ENCODE measurements at places on chromosomes 2 and 18.
A peak's percentile ranks its signal among the peaks of the same experiment; 100 is the strongest.

- no peak for DNase-seq
These were observed 151.4 kb downstream of the LDLRAD4 start for GRCh38 chr18:13369756-13370510.

GRCh38 chr2:169806586-169806985, 7.9 kb downstream of the SSB start:
- DNase-seq = no peak

- DNase-seq = no peak
These were observed 5.0 kb downstream of the SIX3 start for GRCh38 chr2:44946372-44947027.

DNA sequence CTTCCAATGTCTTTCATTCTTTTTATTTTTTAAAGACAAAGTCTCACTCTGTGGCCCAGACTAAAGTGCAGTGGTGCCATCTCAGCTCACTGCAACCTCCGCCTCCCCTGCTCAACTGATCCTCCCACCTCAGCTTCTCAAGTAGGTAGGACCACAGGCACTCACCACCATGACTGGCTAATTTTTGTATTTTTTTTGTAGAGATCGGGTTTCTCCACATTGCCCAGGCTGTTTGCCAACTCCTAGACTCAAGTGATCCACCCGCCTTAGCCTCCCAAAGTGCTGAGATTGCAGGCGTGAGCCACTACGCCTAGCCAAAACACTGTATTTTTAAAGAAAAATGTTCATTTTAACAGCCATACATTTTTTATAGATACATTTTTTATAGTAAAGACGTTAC, 12.7 kb downstream of the GCKR start:
- peak; percentile 66 for DNase-seq

DNA sequence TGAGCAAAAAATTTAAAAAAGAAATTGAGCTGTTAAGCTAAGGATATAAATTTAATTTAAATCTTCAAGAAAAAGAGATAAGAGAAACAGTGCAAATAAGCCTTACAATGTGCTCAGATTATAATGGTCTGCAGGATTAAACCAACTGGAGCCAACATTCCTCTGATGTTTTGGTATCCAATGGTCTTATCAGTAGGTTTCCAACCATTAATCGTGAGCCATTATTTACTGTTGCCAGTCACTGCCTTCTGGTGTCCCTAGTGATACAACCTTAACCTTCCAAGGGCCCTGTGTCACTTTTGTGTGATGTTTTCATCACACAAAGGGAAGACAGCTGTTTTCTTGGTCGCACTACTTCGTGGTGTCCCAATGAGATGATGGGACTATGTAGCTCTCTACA, 134.5 kb upstream of the CTAGE1 start:
- no peak for DNase-seq

Data from lung (tissue), 17 donors.